ENCODE measurements at places on chromosomes 7 and 10. TPM values are rescaled to one million over a fixed set of nuclear protein-coding genes. Genes with fewer than 3 reads are reported as not detected.

GRCh38 chr10:23886355-23886754 lies 322.6 kb upstream of the KIAA1217 start:
- DNase-seq = no peak

- DNase-seq = no peak
Observed at GRCh38 chr10:97149079-97149531, 36.7 kb downstream of the SLIT1 start.

GRCh38 chr7:96021568-96021967 lies 249.2 kb downstream of the DYNC1I1 start:
- no peak for DNase-seq

DNA sequence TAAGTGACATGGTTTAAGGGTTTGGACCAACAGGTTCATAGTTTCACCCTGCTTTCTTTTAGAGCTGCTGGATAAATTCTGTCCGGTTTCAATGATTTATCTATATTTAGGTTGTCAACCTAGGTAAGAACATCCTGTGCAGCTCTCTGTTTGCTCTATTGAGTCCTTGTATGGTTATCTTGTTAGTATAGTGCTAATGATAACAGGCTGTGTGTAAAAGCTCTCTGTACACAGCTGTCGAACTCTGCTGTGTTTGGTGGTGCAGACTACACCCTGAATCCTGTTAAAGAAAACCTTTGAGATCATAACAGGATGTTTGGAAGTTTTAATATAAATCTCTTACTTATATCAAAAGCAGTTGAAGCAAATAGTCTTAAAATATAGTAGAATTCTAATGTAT lies 219.2 kb downstream of the SDK1 start:
- DNase-seq = no peak

DNA sequence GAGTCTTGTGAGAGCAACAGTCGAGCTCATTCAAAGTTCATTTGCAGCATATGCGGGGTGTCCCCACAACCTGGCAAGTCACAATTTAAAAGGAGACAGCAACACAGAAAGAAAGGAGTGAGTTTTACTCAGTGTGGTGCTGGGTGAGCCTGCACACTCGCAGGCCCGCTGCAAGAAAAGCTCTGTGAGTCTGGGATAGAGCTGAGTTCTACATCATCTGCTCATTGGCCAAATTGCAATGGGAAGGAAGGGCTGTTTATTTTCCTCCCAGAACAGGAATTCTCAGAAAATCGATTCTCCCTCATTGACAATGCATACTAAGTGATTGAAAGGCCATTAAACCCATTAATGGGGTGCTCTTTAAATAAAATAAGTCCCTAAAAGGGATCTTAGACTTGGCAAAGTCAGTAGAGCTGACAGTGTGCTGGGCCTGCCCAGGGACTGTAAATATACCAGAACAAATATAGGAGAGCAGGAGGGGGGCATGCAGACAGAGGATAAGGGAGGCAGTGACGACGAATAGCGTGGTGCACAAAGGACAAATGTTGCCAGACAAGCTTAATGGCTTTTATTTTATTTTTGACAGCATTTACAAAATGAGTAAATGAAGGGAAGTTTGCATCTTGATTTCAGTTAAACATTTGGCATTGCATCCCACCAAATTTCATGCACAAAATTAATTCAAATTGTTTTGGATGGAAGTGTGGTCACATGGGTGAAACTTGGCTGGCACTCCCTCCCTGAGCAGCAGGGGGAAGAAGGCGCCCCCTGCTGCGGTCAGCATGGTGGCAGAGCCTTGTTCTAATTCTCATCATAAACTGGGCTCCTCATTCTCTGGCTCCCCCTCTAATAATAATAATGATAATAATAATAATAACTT lies 215.7 kb downstream of the SNX10 start:
- DNase-seq = no peak

DNA sequence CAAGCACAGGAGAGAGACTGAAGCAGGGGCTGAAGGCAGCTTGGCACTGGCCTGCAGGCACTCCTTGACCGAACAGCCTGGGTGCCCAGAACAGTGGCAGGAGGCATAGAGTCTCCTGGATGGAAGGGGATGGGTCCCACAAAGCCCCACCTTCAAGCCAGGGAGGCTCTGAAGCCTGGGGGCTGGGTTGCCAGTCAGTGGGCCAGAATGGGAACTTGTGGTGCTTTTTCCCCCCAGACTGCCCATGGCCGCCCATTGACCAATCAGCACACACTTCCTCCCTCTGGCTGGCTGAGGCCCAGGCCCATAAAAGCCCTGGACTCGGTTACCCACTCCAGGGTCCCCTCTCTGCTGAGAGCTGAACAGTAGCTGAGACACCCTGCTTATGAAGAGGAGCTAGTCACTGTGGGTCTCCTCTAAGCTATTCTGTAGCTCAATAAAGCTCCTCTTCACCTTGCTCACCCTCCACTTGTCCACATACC lies 109.6 kb downstream of the ELAPOR2 start:
- DNase-seq = no peak

- no peak for DNase-seq
Observed at GRCh38 chr7:31975546-31975945, 94.7 kb downstream of the PDE1C start.

GRCh38 chr10:35563261-35563891 lies 41.8 kb upstream of the GJD4 start:
- DNase-seq = peak; percentile 60

DNA sequence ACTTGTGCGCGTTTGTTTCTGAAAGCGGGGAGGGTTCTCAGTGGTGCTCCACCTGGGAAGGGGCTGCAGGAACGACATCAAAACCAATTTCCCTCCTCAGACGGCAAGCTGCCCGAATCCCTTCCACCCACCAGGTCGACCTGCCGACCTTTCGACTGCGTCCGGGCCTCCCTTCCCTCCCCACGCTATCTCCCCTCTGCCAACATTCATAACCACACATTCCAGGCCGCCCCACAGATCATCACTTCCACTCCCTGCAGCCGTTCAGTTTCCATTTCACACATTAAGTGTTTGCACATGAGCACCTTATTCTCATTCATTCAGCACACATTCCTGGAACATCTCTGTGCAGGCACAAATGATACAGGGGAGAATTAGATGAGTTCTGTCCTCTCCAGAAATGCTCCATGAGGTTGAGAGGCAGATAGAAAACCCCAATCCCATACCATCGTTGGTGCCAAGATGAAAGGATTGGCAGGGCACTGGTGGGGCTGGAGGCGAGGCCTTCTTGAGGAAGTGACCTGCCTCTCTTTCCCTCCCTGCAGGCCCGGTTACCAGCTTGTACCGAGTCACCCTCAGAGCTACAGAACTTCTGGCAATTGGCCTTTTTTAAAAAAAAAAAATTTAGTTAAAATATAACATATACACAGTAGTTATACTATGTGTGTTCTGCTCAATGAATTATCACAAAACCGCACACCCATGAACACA lies 70.0 kb downstream of the MINDY4 start:
- DNase-seq = no peak

GRCh38 chr10:3825244-3825643 lies 40.2 kb upstream of the KLF6 start:
- no peak for DNase-seq

DNA sequence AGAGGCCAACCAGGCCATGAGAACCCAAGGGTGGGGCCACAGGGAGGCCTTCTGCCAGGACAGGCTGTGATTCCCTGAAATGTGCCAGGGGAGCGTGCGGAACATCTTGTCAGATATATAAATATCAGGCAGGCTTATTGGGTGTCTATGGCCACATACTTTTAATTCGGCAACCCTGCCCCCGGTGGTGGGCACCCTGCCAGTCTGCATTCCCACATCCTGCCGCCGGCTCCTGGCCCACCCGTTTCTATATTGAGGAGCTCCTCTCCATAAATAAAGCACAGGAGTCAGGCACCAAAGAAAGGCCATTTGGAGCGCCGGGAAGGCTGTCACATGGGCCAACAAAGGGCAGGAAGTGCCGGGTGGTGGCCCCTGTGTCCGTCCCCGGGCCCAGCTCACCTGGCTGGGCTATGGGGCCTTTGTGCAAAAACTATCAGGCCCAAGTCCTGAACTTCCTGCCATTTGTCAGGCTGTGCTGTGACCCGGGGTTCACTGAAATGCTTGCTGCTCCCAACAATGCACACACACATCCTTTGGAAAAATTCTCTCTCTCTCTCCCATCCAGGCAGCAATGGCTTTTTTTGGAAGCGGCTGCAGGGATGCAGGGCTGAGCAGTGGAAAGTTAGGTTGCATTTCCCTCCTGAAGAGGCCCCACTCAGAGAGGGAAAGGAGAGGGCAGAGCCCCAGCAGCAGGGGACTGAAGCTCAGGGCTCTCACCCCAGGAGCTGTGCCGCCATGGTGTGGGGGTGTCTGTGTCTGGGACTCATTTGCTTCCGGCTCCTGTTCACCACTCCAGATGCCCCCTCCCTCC lies 25.0 kb upstream of the PODXL start:
- no peak for DNase-seq

- DNase-seq = no peak
Observed at GRCh38 chr10:48589266-48589665, 15.6 kb downstream of the ARHGAP22 start.

GRCh38 chr7:151451156-151451555 lies 11.2 kb upstream of the CRYGN start:
- DNase-seq = no peak

GRCh38 chr7:81206667-81207360 lies 288.0 kb upstream of the SEMA3C start:
- DNase-seq = no peak

DNA sequence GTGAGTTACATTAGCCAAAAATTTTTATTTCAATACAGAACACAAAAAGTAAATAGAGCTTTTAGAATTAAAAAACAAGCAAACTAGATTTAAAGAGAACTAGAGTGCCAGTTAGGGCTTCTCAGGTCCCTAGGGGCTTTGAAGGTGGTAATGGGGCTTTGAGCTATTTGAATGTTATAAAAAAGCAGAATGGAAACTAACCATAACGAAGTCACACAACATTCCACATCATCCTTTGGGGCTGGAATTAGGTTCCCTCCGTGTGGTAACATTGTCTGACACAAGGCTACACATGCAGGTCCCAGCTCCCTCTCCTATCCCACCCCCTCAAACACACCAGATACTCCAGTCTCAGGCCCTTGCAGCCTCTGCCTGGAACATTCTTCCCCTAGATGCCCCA lies 15.3 kb downstream of the JAZF1 start:
- DNase-seq = no peak

DNA sequence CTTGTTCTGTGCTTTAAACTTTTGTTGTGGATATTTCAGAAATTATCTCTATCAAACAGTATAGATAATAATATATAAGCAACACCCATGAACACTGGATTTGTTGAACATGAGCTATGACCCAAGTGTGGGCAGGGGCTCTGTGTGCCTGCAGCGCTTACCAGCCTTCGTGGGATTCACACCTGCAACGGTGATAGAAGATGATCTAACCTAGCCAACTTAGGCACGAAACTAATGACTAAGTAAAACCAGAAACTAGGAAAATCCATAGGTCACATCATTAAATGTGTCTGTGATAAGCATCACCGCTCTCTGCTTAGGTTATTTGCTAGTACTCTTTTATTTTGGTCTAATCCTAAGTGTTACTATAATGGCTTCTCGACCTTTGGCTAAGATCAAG lies 18.0 kb downstream of the SPAG6 start:
- DNase-seq = no peak

GRCh38 chr10:4352414-4352961 lies 473.5 kb upstream of the AKR1E2 start:
- no peak for DNase-seq

DNA sequence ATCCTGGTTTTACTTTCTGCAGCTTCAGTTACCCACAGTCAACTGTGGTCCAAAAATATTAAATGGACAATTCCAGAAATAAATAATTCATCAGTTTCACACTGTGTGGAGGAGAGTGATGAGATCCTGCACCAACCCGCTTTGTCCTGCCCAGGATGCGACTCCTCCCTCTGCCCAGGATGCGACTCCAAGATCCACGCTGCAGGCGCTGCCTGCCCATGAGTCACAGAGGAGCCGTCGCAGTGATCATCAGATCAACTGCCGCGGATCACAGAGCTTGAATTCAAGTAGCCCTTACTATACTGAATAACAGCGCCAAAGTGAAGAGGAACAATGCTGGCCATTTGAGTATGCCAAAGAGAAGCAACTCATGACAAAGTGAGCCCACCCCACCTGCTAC lies 61.5 kb downstream of the GRB10 start:
- DNase-seq = peak; percentile 5

DNA sequence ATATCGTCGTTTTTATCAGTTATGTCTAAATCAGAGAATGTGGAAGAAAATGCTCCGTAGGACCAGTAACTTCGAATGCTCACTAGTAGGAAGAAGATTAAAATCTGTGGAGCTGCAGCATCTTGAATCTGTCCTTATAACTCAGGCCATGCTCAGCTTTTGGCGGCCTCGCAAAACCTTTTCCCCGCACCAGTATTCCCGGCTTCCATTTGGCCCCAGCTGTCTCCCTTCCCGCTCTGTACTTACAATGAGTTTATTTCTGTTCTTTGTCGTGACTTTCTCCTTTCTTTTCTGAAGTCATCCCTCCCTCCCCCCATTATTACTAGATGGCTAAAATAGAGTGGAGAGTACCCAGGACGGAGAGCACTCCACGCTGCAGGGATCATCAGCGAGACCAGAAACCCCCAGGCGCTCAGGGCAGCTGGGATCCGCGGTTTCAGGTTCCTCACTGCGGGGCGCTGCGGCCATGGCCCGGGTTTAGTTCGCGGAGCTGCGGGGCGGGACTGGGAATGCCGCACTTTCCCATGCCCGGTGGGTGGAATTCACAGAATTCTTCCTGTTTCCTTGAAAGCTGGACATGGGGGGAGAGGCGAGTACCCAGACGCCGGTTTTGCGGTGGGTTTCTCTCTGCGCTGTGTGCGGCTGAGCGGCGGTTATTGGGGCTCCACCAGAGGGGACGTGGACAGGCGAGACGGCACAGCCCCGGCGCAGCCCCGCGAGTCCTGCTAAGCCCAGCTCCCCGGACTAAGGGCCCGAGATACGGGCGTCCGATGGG lies 183.5 kb downstream of the POM121L12 start:
- no peak for DNase-seq

GRCh38 chr10:11581213-11581612 lies 30.2 kb downstream of the USP6NL start:
- DNase-seq = no peak

DNA sequence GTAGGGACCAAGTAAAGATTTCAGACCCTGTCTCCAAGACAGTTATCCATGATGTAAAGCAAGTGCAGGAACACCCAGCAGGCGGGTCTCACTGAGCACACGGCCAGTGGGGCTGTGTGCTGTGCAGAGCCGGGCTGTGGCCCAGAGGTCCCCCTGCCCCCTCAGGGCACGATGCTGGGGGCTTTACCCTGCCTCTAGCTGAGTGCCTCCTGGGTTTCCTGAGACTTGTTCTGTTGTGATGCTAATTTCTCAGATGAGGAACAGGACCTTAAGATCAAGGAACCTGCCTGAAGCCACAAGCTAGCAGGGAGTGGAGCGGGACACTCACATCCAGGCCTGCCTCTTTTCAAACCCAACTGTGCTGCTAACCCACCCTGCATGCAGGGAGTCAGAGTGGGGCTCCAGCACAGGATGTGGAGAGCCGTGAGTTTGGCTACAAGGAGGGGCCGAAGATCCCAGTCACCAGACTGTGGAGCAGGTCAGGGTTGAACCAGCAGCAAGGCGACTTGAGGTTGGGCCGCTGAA lies 76.1 kb upstream of the LYZL2 start:
- DNase-seq = no peak

HIPK2 gene
- 24.3 TPM for total RNA-seq

TET1 gene
- total RNA-seq = 2.8 TPM

CFAP46 gene
- 2.1 TPM for total RNA-seq

LGI1 gene
- 0.32 TPM for total RNA-seq

GNA12 gene
- total RNA-seq = 18.3 TPM

ECHS1 gene
- 108 TPM for total RNA-seq

GJD4 gene
- total RNA-seq = not detected

VSIR gene
- total RNA-seq = 55.4 TPM

POR gene
- 53.4 TPM for total RNA-seq

GIMAP7 gene
- total RNA-seq = not detected

PDK4 gene
- 5.8 TPM for total RNA-seq

PRKAR2B gene
- 2.7 TPM for total RNA-seq

LRRD1 gene
- total RNA-seq = not detected

All from NCI-H460 (cell line).